ENCODE measurements at places on chromosomes 16 and 17. TPM values are rescaled to one million over a fixed set of nuclear protein-coding genes. Genes with fewer than 3 reads are reported as not detected.

DNA sequence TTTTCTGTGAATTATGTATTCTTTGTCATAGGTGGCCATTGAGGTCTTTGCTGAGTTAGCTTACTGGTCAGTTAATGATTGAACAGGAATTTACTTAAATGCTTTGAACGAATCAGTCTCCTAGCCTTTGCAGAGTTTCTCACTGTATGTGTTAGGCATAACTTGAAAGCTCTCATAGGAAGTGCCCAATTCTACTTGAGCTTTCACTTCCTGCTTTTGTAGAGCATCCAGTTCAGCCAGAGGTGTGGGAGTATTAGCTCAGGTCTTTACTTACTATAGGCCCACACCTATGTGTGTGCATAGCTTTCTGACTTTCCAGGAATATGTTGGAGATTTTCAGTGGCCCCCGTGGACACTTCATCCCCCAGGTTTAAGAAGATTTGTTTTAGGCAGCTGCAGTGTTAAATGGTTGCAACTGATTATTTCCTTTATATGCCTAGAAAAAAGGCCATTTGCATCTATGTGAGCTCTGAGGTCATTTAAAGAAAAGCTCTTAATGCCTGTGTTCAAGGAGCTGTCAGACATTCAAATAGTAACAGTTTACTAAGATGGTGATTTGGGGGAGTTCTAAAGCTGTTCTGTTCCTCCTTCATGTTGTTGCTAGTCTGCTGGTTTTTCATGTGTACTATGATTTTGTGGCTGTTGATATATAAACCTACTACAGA lies 62.3 kb downstream of the PHKB start:
- H3K27ac ChIP-seq = peak overlapping the region; percentile 81
- no peaks in the 10 kb centered on the region for H3K27me3 ChIP-seq
- DNase-seq = no peak
- peaks cover 20% of the 10 kb centered on the region for H3K36me3 ChIP-seq
- H3K4me1 ChIP-seq = peaks cover 4% of the 10 kb centered on the region
- H3K4me3 ChIP-seq = no peak overlapping the region

- H3K4me1 ChIP-seq = peaks cover 9% of the 10 kb centered on the region
- no peak overlapping the region for H3K4me3 ChIP-seq
- H3K27ac ChIP-seq = no peak overlapping the region
- peaks cover 3% of the 10 kb centered on the region for H3K36me3 ChIP-seq
Measured at GRCh38 chr17:8785547-8786413, 13.4 kb downstream of the MFSD6L start.

DNA sequence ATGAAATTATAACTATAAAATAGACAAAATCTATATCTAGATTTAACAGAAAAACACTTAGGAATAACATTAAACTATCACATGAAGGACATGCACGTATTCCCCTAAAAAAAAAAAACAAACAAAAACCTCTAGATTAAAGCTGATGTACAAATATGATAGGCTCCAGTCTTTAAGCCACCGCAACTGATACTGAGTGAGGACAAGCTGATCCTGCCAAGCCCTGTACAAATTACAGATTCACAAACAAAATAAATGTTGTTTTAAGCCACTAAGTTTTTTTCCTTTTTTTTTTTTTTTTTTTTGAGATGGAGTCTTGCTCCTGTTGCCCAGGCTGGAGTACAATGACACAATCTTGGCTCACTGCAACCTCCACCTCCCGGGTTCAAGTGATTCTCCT lies 35.3 kb downstream of the SMURF2 start:
- H3K4me1 ChIP-seq = peaks cover 16% of the 10 kb centered on the region
- DNase-seq = no peak
- H3K27me3 ChIP-seq = no peaks in the 10 kb centered on the region
- no peak overlapping the region for H3K27ac ChIP-seq
- H3K36me3 ChIP-seq = peaks cover 3% of the 10 kb centered on the region
- no peak overlapping the region for H3K4me3 ChIP-seq

PNMT gene
- 0.84 TPM for total RNA-seq

PIRT gene
- total RNA-seq = 0.07 TPM

DNA sequence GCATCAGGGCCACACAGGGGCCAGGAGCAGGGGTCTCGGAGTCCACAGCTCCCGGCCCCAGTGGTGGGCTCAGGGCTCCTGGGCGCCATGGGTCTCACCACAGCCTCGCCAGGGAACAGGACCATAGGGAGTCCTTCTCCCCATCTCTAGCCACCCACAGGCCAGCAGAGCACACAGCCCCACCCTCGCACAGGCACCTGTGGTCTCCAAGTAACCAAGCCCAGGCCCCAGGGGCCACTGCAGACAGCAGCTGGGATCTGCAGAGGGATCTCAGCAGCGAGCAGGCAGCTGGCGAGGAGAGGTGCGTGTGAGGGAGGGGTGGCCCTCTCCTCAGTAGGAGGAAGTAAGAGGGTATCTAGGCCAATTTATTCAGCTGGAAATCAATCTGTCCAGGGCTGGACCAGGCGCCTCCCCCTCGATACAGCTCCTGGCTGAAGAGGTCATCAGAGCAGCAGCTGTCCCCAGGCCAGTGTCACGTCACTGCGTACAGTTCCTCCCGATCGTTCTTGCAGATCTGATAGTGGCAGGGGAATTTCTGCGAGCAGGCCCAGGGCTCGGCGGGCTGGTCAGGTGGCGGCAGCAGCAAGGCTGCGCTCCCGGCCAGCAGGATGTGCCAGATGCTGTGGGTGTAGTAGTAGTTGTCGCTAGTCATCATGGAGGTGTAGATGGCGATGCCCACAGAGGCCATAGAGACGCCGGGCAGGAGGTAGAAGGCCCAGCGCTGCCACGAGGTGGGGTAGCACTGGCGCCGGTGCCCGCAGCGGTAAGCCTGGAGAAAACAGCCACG lies 1.4 kb upstream of the MRPL28 start:
- no peaks in the 10 kb centered on the region for H3K36me3 ChIP-seq
- peaks cover 4% of the 10 kb centered on the region for H3K27me3 ChIP-seq
- H3K4me1 ChIP-seq = peaks cover 9% of the 10 kb centered on the region
- no peak for DNase-seq

- peak overlapping the region; percentile 75 for H3K4me3 ChIP-seq
- no peak for DNase-seq
- H3K27ac ChIP-seq = no peak overlapping the region
Measured at GRCh38 chr17:42288803-42289610, 709 bp downstream of the STAT5A start.

DNA sequence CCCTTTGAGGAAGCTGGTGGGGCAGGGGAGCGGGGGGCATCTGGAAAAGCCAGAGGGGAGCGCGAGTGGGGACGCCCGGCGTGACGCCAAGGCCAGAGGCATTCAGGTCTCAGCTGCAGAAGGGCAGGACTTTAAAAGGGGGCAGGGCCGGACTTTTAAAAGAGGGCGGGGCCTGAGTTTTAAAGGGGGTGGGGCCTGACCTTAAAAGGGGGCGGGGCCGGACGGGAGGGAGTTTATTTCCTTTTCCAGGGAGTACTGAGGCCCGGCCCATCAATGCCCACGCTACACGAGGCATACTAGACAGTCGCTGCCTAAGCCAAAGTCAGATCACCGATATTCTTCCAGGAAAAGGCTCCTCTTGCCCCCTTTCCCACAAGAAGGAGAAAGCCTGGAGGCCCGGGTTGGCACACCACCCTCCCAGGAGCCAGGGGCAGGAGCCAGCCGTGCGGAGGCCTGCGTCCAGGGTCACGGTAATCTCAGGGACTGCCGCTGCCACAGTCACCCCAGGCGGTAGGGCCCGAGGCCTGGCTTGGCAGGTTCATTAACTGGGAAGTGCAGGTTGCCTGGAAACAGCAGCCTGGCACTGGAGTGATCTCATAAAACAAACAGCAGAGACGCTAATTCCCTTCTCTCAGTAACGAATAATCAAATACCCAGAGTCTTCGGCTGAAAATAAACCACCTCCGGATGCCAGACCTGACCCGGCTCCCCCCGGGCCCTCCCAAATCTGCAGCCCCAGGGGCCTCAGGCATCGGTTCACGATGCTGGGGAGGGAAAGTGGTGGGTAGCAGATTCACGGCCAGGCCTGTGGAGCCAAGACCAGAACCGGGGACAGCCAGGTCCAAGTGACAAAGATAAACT lies 90.7 kb downstream of the TIMM22 start:
- H3K36me3 ChIP-seq = peaks cover 3% of the 10 kb centered on the region
- H3K4me3 ChIP-seq = no peak overlapping the region
- DNase-seq = peak; percentile 22
- no peaks in the 10 kb centered on the region for H3K27me3 ChIP-seq

DNA sequence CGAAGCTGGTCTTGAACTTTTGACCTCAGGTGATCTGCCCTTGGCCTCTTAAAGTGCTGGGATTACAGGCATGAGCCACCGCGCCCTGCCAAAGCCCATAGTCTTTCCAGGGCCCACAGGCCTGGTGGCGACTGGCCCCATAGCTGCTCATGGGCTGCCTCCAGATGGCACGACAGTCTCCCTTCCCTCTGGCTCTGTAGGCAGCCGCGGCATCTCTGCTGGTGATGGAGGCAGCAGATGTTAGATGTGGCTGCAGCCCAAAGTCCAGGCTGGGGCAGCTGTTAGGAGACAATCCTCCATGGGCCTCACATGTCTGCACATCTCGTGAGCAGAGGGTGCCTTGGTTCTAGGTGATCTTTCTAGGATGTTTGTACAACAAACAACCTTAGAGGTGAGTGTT lies 69.7 kb upstream of the DNAJA2 start:
- DNase-seq = no peak
- no peak overlapping the region for H3K27ac ChIP-seq
- H3K27me3 ChIP-seq = no peaks in the 10 kb centered on the region
- peaks cover 18% of the 10 kb centered on the region for H3K4me1 ChIP-seq
- H3K4me3 ChIP-seq = peak overlapping the region; percentile 57

- no peak overlapping the region for H3K4me3 ChIP-seq
- peak; percentile 88 for DNase-seq
- H3K4me1 ChIP-seq = peaks cover 17% of the 10 kb centered on the region
- no peak overlapping the region for H3K27ac ChIP-seq
- no peaks in the 10 kb centered on the region for H3K27me3 ChIP-seq
Measured at GRCh38 chr17:29111816-29112499, 68.2 kb downstream of the MYO18A start.

DNA sequence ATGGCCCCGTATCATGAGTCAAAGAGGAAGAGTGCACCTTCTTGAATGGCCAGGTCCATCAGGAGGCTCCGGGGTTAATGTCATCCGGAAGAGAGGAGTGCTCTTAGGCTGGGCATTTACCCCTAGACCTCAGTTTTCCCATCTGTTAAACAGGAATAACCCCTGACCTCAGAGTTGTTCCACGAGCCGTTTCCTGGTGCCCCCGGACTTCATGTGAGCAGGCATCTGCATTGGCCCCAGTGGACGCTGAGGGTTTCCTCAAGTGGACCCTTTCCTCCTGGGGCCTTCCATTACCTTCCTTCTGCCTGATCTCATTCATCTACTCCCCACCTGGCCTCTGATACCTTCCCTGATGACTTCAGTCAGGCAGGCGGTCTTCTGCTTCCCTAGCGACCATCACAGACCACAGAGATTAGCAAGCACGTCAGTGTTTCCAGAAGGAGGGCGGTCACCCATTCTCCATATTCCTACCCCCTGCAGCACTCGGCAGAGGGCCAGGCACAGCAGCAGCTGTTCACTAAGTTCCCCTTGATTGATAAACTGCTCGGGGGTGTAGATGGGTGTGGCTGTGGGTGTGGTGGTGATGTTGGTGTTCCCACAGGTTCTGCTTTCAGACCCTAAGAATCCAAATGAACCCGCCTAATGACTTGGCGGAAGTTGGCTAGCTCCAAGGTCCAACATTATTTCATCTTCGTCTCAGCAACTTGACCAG lies 346.6 kb upstream of the TNRC6C start:
- H3K27me3 ChIP-seq = peaks cover 7% of the 10 kb centered on the region
- H3K27ac ChIP-seq = no peak overlapping the region
- H3K4me1 ChIP-seq = peaks cover 10% of the 10 kb centered on the region
- H3K4me3 ChIP-seq = no peak overlapping the region
- DNase-seq = no peak

DNA sequence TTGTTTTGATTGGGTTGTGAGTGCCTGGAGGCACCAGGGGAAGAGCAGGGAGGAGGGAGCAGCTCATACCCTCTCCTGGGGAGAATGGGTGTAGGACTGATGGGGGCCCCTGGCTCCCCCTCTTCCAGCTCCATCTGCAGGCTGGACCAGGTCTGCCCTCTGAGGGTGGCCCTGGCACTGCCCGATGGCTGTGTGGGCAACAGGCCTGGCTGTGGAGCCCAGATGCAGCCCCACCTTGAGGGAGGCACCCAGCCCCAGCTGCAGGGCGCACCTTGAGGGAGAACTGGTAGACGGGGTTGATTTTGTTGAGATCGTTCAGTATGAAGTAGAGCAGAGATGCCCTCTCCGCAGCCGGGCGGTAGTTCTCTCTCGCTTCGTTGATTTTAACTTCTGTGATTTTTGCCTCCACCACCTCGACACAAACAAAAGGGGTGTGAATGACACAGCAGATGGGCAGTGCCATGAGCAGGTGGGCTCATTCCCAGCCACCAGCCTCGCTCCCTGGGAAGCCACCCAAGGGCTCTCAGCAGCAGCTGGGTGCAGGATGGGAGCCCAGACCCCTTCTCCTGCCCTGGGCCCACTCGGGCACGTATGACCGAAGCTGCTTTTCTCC lies 71.6 kb downstream of the PGS1 start:
- no peaks in the 10 kb centered on the region for H3K4me1 ChIP-seq
- no peak overlapping the region for H3K4me3 ChIP-seq
- no peak overlapping the region for H3K27ac ChIP-seq
- H3K27me3 ChIP-seq = no peaks in the 10 kb centered on the region
- H3K36me3 ChIP-seq = no peaks in the 10 kb centered on the region
- no peak for DNase-seq

GRCh38 chr16:55559233-55559632 lies 7.3 kb upstream of the CAPNS2 start:
- DNase-seq = no peak
- H3K4me1 ChIP-seq = no peaks in the 10 kb centered on the region
- no peaks in the 10 kb centered on the region for H3K27me3 ChIP-seq
- no peak overlapping the region for H3K4me3 ChIP-seq
- no peak overlapping the region for H3K27ac ChIP-seq
- H3K36me3 ChIP-seq = peaks cover 11% of the 10 kb centered on the region

- H3K27ac ChIP-seq = no peak overlapping the region
- H3K4me3 ChIP-seq = no peak overlapping the region
- H3K4me1 ChIP-seq = no peaks in the 10 kb centered on the region
- H3K27me3 ChIP-seq = no peaks in the 10 kb centered on the region
Measured at GRCh38 chr16:4021070-4021779, 95.0 kb downstream of the ADCY9 start.

DNA sequence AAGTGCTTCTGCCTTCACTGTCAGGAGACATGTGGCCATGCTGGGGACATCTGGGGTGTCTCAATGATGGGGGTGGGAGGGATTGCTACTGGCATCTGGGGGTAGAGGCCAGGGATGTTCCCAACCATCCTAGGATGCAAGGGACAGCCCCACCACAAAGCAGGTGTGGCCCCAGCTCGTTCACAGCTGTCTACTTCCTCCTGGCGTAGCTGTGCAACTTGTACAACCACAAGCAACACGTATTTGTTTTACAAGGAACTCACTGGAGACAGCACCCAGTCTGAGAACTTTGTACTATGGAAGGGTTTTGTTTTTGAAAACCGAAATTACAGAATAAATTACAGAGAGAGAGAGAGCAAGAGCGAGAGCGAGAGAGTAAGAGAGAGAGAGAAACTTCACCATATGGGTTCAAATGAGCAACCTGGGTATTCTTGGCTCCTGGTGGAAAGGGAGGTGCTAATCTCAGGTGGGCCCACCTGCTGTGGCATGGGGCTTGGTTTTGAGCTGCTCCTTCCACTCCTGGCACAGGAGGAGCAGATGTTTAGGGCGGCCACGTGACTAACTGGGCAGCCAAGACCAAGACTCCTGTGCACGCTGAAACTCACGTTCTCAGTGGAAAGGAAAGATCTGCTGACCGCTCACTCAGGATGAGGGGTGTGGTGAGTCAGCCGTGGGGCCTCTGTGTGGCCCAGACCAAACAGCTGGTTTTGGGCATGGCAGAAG lies 17.5 kb upstream of the TNFRSF13B start:
- no peaks in the 10 kb centered on the region for H3K27me3 ChIP-seq
- no peak overlapping the region for H3K27ac ChIP-seq
- DNase-seq = no peak
- no peak overlapping the region for H3K4me3 ChIP-seq
- no peaks in the 10 kb centered on the region for H3K4me1 ChIP-seq

Data from neural crest cell (in vitro differentiated cells).